Testis (tissue), 5 donors: ENCODE measurements at places on chromosomes 2 and 18. TPM values are rescaled to one million over a fixed set of nuclear protein-coding genes. Genes with fewer than 3 reads are reported as not detected.
A peak's percentile ranks its signal among the peaks of the same experiment; 100 is the strongest.

GRCh38 chr2:145914716-145915115 lies 1394.8 kb upstream of the ZEB2 start:
- DNase-seq, result peak; percentile 14

DNA sequence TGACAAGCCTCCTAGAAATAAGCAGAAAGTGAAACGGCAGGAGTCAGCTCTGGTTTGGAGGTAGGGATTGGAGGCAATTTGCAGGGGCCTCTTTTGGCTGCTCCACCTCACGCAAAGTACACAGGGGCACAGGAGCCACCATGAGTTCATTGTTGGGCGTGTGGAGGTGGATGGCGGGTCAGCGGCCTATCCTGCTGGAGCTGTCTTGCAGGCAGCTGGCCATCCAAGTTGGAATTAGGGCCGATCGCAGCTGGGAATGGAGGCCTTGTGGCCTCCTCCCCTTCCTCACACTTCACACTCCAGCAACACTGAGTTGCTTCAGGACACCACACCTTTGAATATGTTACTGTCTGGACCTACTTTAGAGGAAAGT lies 171.5 kb downstream of the MYCN start:
- no peak for DNase-seq

DNA sequence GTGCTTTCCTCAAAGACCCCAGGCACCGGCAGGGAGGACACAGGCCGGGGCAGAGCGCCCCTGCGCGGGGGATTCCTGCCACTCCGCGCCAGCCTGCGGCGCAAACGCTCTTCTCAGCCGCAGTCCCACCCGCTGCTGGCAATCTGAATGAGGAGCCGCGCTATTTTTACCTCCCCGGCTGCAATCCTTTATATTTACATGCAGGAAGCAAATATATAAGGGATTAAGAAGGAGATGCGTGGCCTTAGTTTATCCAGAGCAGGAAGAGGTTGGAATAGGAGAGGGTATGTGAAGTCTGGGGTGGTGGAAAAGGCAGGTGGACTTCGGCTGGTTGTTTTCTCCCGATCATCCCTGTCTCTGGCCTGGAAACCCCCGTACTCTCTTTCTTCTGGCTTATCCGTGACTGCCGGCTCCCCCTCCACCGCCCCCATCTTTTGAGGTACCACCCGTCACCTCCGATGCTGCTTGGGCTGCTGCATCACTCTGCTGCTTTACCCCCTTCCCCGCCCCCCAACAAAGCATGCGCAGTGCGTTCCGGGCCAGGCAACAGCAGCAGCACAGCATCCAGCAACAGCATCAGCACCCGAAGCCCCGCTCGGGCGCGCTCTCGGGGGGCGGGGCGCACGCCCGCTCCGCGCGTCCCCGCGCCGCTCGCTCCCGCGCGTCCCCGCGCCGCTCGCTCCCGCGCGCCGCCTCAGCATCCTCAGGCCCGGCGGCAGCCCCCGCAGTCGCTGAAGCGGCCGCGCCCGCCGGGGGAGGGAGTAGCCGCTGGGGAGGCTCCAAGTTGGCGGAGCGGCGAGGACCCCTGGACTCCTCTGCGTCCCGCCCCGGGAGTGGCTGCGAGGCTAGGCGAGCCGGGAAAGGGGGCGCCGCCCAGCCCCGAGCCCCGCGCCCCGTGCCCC lies at the start of gene ADAM23:
Gene ADAM23 (plus strand): TSS at position 700 of the 902 bp plus-strand sequence. CDS start 335 bp downstream, outside the sequence.
- DNase-seq, result peak; percentile 83

- DNase-seq, result no peak
Measured at GRCh38 chr2:30643674-30644073, 163.6 kb downstream of the CAPN13 start.

DNA sequence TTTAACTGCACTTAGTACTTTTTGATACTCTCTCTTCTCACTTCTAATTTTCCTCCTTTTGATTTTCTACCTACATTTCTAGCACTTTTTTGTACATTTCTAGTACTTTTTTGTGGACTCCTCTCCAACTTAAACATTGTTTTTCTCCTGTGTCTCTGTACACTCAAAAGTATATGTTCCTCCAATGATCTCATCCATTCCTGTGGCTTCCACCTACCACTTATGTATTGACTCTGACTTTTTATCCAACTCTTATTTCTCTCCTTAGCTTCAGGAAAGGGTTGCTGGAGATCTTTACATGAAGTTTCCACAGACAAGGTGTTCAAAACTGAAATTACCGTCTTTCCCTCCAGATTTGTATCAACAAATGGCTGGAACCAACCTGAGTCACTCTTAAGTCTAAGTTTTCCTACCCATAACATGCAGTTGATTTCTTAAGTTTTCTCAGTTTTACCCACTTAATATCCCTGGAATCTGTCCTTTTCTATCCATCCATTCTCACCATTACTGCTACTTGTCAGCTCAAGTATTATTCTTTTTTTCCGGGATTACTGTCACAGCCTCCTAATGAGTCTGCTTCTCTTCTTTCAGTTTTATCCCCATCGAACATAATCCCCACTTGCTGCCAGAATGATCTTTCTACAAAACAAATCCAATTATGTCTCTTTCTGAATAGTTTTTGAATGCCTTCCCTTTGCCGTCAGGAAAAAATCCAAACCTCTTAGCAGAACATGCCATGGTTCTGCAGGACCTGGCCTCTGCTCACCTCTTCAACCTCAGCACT lies 22.6 kb upstream of the PELI1 start:
- DNase-seq, result no peak

- DNase-seq, result no peak
Measured at GRCh38 chr2:162217598-162217997, 25.6 kb downstream of the FAP start.

DNA sequence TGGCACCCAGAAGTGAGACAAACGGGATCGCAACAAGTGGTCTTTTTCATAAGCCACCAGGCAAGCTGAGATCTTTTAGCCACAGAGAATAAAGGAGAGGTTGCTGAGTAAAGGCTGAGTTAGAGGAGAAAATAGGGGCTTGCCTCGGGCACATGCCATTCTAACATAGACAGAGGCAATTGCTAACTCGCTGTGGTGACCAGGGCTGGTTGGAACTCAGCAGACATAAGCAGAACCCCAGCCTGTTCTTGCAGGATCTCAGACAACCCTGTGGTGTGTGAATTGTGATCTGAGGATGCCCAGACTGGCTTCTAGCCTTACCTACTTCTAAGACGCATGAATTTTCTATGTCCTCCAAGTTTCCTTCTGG lies 300.2 kb downstream of the CDCA7 start:
- no peak for DNase-seq

DNA sequence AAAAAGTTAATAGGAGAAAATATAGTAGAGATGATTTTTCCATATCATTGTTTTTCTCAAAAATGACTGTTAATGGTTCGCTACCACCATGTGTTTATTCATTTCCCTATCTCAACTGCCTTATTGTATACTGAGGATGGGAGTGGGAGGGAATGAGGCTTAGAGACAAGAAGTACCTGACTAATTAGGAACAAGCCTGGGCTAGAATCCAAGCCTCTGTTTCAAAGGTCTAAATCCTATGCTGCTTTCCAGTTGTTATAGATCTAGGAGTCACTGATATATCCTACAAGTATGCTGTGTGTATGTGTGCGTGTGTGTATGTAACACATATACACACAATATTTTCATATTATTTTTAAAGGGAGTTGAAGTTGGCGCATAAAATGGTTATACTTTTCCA lies 465.9 kb downstream of the EPHA4 start:
- no peak for DNase-seq

GRCh38 chr2:25714740-25715139 lies 41.4 kb upstream of the DTNB start:
- DNase-seq, result no peak

DNA sequence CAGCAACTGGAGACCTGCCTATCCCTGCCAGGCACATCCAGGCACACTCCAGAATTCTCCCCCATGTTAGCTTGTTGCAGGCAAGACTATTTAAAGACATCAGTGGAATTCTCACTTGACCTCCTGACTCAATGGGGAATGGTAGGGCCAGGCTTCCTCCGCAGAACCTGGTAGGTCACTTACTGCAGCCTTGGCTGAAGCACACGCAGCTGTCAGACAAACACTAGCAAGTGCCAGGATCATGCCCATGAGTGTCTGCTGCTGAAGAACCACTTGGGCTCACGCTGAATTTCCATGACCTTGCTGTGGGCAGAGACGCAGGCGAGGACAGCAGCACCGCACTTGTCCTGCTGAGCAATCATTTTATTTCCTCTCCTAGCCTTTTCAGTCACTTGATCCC lies 3.2 kb downstream of the LRRC30 start:
- DNase-seq, result no peak

DNA sequence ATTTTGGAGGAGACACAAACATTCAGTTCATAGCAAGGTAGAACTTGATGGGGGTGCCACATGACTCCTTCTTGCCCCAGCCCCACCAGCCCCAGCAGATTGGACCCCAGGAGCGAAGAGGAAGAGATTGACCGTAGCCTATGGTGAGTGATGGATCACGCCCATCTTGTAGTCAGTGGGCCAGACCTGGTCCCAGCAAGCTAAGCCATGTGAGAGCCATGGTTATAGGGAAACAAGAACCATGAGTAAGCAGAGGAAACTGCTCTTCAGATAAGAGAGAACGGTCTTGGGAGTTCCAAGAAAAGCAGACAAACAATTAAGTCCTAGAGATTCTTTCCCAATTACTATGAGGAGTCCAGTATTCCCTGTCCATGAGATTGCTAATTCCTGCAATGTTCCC lies 4.6 kb upstream of the TCF4 start:
- DNase-seq, result no peak

DNA sequence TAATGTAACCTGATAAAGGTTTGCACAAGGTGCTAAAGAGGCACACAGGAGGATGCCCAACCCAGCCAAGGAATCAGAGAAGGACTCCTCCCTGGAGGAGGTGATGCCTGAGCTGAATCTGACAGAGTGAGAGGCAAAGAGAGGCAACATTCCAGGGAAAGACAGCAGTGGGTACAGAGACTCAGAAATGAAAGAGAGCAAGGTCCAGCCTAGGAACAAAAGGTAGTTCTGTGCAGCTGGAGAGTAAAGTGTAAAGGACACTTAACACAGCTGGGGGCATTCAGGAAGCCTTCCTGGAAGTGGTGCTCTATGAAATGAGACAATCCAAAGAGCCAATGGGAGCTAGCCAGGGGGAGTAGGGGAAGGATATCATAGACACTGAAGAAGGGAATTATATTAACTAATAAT lies 181.0 kb upstream of the GLI2 start:
- DNase-seq, result no peak

GRCh38 chr18:48781163-48781987 lies 169.4 kb downstream of the SMAD7 start:
- DNase-seq, result peak; percentile 96

- no peak for DNase-seq
Measured at GRCh38 chr2:176699644-176700043, 430.4 kb downstream of the MTX2 start.

GRCh38 chr2:191151331-191151730 lies 537 bp upstream of the STAT4 start:
- no peak for DNase-seq

GRCh38 chr2:233477548-233478433 lies 88.8 kb downstream of the USP40 start:
- DNase-seq, result no peak

- DNase-seq, result no peak
Measured at GRCh38 chr2:173511357-173511756, 156.7 kb downstream of the CDCA7 start.

DNA sequence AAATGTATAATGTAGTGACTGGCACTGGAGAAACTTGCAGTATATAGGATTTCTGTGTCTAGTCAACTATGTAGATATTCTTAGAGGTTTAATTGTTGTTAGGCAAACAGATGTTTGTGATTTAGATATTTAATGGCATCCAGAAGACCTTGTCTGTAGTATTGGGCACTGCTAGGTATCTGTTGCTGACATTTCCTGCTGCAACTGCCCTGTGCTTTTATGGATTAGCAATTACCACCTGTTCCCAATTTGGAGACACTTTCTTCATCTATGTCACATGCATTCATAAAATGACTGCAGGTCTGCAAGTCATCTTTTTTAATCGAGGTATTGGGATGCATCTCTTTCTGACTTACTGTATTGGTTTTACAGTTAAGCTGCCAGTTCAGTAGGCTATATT lies 71.3 kb downstream of the ITGA4 start:
- DNase-seq, result no peak

DNA sequence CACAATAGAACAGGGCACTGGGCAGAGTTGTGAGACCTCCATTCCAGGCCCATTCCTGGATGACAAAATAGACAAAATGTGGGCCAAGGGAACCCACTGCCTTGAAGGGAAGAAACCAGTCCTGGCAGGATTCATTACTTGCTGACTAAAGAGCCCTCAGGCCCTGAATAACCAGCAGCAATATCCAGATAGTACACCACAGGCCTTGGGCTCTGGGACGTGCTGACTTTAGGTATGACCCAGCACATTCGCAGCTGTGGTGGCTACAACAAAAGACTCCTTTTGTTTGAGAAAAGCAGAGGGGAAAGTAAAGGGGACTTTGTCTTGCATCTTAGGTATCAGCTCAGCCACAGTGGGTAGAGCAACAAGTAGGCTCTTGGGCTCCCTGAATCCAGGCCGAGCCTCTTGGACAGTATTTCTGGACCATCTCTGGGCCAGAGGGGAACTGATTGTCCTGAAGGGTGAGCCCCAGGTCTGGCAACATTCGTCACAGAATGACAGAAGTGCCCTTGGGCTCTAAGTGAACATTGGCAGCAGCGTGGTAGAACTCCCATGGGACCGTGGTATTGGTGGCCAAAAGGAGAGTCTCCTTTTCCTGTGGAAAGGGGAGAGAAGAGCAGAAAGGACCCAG lies 89.9 kb upstream of the CD226 start:
- no peak for DNase-seq

The PRPF40A gene
- 33.1 TPM for polyA plus RNA-seq

The GALNT5 gene
- 0.45 TPM for polyA plus RNA-seq

The SNED1 gene
- polyA plus RNA-seq, result 15.8 TPM

The ATP8B1 gene
- polyA plus RNA-seq, result 3.0 TPM

The GPR148 gene
- not detected for polyA plus RNA-seq

The MEP1B gene
- polyA plus RNA-seq, result 0.78 TPM

The TGOLN2 gene
- 80.6 TPM for polyA plus RNA-seq

The ESPNL gene
- 2.1 TPM for polyA plus RNA-seq
